Heart right ventricle (tissue), 16 donors: ENCODE measurements at places on chromosomes 13 and 19. TPM values are rescaled to one million over a fixed set of nuclear protein-coding genes. Genes with fewer than 3 reads are reported as not detected.

TPTE2 gene
- not detected for total RNA-seq

DNA sequence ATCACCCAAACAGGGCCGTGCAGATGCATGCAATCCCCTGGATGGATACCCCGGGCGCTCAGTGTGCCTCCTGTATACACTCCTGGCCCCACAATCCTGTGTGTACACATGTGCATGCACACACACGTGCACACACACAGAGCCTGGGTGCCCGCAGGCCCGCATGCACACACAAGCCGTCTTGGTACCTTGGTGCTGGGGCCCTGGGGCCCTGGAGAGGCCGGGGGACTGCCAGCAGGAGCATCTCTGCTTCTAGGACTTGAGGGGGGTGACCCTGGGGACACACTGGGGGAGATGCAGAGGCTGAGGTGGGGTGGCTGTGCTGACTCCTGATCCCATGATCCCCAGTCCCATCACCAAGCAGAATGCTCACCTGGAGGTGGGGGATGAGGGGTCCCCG is 15.6 kb upstream of the EPOR start:
- no peak for DNase-seq

DNA sequence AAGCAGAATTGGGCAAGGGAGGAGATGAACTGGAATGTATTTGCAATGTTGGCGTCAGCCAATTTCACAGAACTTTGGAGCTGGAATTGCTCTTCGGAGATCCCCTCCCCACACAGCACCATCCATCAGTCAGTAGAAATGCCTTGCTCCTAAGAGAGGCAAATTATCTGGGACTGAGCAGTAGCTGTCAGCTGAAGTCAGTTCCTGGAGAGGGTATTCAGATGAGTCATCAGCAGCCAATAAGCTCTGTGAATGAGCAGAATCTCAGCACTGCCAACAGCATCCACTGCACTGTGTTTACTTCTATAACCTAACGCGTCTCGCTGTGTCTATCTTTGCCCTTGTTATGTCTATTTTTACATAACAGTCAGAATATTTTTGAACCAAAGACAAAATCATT is 213.7 kb downstream of the SLITRK5 start:
- no peak for DNase-seq

MCF2L gene
- total RNA-seq = 53.0 TPM

DNA sequence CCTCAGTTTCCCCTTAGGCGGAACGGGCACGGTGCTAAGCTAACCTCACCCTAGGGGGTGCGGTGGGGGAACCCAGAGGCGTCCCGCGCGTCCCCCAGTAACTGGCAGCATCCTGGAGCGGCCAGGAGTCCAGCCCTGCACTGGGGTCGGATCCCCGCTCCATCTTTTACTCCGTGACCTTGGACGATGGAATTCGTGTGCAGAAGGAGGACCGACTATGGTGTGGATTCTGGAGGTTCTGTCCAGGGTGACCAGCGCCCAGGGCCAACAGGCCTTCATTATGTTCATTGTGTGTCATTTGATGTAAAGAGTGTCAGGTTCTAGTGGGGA is 630 bp downstream of the SPPL2B start:
- DNase-seq = no peak

DNA sequence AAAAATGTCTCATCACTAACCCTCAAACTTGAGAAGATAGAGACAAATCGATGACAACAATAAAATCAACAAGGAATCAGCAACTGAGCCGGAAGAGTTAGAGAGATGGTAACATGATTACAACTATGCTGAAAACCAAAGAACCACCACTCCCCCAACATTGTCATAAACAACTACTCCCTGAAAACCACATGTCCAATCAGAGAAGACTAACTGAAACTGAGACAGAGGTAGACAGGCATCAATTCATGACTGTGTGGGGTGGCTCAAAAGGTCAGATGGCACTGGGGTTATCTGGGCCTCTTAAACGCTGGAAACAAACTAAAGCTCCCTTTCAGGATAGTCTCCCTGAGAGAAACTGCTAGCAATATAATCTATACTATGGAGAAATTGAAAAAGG is 488.8 kb downstream of the KCTD12 start:
- DNase-seq = no peak

GRCh38 chr19:7550987-7551761 is 15.7 kb downstream of the PNPLA6 start:
- DNase-seq = peak; percentile 74

GRCh38 chr13:81686877-81687276 is 1346.0 kb upstream of the SPRY2 start:
- DNase-seq = no peak

GRCh38 chr13:30375265-30375835 is 46.9 kb upstream of the UBE2L5 start:
- no peak for DNase-seq

DNA sequence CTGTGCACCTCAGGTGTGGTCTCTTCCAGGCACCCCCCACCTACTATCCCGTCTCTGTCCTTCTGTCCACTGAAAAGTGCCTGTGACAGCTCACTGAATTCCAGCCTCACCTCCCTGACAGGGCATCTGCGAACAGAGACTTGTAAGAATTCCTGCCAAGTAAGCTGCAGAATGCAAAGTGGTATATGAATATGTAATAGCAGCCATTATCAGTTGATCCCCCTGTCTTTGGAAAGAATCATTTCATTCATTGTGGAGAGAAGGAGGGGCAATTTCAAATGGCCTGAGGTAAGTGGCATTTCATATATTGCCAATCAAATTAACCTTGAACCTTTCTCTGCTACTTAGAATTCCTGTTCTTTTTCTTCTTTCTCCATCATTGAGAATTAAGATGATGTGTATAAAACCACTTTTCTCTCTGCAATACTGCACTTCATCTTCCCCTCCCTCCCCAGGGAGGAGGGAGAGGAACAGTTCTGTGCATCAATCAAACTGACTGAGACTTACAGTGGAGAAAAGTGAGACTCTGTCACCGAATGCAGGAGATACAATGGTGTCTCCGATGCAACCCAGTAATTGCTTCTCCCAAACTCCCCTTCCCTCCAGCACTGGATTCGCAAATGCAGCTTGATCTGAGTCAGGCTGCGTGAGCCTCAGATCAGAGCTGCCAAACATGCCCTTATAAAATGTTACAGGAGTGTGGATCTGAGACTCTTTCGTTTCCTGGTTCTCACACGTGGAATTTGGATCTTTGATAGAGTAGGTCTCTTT is 91.7 kb downstream of the SLC10A2 start:
- no peak for DNase-seq

DNA sequence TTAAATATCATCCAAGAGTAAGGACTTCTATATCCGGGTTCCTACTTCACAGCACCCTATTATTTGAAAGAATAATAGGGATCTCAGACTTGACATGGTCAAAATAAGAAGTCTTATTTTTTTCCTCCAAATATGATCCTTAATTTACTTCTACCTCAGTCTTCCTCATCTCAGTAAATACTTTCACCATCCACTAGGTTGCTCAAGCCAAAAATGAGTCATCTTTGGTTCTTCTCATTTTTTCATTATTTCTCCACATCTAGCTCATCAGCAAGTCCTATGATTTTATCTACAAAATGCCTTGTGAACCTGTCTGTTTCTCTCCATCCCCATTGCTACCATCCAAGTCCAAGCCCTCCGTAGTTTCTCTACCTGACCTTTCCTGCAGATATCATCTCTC is 121.9 kb upstream of the GJB6 start:
- no peak for DNase-seq
